ENCODE measurements at places on chromosomes 7 and 10.
A peak's percentile ranks its signal among the peaks of the same experiment; 100 is the strongest.

DNA sequence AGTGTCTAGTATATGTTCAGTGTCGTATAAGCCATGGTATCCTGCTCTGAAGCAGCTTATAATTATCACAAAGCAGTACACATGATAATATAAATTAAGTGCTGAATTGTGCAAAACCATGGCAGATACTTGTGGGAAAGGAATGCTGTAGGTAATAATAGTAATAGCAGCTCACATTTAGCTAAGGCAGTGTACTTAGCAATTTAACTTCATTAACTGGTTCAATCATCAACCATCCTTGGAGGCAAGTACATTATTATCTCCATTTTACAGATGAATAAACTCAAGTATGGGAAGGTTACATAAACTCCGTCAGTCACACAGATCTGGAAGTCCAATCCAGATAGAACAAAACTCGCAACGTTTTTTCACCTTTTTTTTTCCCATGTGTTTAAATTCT, 21.6 kb upstream of the RNF148 start:
- no peak for DNase-seq

DNA sequence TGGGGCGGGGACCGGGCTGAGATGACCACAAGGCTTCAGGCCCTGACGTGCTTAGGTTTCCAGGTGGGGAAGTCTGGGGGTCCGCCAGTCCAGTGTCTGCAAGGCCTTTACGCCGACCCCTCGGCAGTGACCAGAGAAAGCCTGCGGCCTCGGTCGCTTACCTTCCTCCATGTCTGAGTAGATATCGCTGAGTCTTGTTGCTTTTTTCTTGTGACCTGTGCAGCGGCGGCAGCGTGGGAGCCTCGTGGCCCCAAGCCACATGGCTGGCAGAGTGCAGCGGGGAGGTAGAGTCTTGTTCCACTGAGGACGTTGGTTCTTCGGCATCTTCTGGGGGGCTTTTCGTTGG, 329 bp downstream of the NOLC1 start:
- DNase-seq = no peak

GRCh38 chr7:114021135-114021534, 102.3 kb upstream of the PPP1R3A start:
- DNase-seq = no peak

DNA sequence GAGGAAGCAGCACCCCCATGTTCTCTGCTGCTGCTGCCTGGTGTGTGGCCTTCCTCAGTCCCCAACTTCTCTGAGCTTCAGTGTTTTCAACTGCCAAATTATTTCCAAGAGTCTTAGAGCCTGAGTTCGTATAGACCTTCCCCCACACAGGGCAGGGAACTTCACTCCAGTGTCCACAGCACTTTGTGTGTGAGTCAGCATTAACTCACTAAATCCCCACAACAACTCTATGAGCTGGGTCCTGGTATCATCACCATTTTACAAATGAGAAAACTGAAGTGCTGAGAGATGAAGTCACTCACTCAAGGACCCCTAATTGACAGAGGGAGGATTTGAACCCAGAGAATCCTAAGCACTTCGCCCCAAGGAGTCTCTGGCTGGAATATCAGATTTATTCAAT, 48.3 kb downstream of the ADCYAP1R1 start:
- no peak for DNase-seq

- DNase-seq = no peak
Observed at GRCh38 chr7:44194069-44194468, 4.8 kb upstream of the GCK start.

DNA sequence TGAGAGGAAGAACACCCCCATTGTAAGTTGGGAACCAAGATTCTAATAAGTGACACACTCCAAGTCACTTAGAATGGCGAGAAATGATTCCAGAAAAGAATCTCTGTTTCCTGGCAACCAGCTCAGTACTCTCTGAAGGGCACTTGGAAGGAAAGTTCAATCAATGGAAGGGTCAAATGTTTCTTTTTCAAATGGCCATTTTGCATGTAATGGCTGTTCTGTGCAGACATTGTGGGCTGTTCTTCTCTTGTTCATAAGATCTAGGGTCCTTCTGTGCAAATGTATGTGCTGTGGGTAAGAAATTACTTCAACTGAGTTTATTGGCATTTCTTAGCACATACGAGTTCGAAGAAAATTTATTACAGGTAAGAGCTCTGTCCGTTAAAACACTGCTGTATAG, 145.3 kb downstream of the EVX1 start:
- DNase-seq = no peak

DNA sequence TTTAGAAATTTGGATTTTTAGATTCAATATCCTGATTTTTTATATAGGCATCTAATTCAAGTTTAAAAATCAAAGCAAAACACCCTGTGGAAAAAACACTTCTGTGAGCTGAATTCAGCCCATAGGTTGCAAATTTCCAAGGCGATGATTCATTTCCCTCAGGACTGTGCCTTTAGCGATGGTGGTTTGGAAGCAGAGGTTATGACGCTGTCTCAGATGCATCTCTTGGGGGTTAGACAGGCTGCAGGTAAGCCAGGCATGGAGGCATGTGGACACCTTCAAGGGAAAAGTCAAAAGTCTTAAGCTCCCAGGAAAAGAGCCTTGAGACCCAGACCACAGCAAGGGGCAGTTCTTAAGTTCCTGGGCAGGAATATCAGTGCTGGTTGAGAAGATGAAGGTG, 9.5 kb upstream of the FRA10AC1 start:
- no peak for DNase-seq

DNA sequence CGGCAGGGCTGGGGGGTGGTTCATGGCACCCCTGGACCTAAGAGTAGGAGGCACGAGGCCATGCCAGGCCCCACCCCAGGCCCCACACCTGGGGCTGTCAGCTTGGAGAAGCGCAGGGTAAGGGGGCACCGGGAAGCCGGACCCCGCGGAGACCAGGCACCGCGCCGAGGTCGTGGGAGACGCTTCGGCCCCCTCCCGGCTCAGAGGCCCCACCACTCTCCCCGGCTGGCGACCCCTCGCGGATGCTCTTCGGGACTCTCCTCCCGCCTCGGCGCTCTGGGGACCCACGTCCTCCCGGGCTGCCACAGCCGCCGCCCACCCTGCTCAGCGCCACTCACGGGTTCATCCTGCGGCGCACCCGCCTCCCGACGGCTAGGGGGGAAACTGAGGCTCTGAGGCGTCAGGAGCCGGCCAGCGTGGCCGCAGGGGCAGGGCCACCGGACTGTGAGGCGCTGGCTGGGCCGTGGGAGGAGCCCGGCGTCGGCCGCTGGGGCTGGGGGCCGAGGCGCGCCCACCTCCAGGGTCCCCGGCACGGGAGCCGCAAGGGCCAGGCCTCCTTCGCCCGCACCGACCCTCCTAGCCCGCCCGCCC, 25.9 kb downstream of the PDGFA start:
- no peak for DNase-seq

- no peak for DNase-seq
Observed at GRCh38 chr10:82477776-82478175, 602.8 kb downstream of the NRG3 start.

DNA sequence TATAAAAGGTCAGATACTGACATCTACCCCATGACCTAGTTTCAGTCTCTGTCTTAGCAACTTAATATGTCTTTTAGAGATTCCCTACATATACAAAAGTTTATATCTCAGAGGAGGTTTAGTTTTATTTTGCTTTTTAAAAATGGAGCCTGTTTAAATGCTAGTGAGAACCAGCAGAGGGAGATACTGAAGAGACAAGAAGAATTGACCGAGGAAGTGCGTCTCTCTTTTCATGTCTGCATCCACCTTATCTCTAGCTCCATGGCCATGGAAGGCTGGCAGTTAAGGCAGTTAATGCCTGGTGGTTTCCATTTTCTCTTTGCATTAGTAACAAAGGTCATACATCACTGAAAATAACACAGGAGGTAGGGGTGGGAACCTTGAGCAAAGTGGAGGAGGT, 10.7 kb downstream of the SUV39H2 start:
- DNase-seq = no peak

GRCh38 chr7:47516985-47517600, 64.8 kb downstream of the TNS3 start:
- DNase-seq = no peak

- DNase-seq = peak; percentile 17
Observed at GRCh38 chr7:28078036-28078901, 102.3 kb downstream of the JAZF1 start.

GRCh38 chr10:80196270-80196949, 8.9 kb downstream of the ANXA11 start:
- DNase-seq = no peak

DNA sequence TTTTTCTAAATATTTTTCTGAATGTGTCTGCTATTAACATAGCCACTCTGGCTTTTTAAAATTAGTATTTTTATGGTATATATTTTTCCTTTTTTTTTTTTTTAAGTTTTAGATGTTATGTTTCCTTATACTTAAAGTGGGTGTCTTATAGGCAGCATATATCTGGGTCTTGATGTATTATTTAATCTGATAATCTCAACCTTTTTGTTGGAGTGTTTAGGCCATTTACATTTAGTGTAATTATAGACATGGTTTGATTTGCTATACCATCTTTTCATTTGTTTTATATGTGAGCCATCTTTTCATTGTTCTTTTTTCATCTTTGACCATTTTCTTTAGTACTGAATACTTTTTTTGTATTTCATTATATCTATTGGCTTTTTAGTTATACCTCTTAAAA, 45.0 kb downstream of the TRUB1 start:
- no peak for DNase-seq

GRCh38 chr10:25745976-25746375, 188.1 kb upstream of the MYO3A start:
- DNase-seq = no peak

- peak; percentile 20 for DNase-seq
Observed at GRCh38 chr10:31759124-31759798, 169.4 kb downstream of the ARHGAP12 start.

DNA sequence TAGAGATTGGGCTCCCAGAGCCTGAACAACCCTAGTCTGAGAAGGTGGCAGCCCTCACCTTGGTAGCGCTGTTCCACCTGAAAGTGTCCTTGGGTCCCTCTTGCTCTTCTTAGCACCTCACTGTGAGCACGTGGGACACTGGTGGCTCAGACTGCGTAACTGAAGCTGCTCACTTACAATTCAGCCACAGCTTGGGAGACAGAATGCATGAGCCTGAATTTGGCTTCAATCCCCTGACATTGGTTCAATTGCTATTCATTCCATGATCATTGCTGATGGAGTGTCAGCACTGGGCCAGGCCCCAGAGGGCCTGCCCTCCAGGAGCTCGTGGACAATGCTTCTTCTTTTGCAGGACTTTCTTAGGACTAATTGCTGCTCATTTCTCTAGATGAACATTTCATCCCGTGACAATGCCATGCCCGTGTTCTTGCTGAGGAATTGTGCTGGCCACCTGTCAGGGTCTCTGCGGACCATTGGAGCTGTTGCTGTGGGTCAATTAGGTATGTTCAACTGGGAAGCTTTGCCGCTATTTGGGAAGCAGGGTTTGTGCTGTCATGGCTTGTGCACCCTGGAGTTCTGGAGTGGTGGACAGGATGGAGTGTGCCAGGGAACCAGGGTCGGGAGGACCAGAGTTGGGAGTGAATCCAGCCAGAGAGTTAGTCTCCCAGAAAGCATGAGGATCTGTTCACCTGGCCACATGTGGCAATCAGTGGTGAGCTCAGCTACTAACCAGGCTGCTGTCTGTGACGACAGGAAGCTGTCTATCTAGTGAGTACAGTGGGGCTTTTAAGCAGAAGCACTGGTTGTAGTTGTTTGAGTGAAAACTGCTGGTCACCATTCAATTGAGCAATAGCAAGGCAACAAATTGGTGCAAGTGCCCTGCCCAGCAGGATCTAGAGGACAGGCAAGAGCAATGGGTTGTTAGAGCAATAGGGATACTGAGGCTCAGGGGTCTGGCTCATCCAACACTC, 105.1 kb downstream of the WDFY4 start:
- DNase-seq = no peak

- no peak for DNase-seq
Observed at GRCh38 chr7:112001091-112001826, 204.9 kb downstream of the DOCK4 start.

DNA sequence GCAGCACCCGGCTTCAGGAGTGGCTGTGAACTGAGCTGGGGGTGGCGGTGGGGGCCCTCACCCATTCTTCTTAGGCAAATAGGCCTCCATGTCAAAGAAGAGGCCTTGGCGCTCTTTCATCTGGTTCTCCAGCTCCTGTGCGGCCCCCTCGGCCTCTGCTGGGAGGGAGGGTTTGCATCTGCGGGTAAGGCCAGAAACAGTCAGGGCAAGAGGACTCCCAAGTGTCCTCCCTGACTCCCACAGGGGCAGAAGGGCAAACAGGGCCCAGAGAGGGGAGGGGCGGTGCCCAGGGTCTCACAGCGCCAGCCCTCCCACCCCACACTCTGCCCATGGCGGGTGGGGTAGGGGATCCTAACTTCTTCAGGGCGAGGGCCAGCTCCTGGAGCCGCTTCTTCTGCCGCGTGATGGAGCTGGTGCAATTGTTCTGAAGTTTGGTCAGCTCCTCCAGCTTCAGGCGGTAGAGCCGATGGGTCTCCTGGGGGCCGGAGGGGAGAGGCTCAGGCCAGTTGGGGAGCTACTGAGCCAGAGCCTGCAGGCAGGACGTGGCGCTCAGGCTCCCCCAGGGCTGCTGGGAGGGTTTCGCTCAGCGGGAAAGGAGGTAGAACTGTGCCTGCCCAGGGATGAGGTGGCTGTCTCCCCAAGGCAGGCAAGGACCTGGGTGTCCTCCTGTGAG, 2.2 kb downstream of the TMEM120A start:
- no peak for DNase-seq

GRCh38 chr7:149887311-149887710, 13.5 kb downstream of the ATP6V0E2 start:
- DNase-seq = no peak

GRCh38 chr10:17669185-17669872, 25.4 kb downstream of the STAM start:
- no peak for DNase-seq

DNA sequence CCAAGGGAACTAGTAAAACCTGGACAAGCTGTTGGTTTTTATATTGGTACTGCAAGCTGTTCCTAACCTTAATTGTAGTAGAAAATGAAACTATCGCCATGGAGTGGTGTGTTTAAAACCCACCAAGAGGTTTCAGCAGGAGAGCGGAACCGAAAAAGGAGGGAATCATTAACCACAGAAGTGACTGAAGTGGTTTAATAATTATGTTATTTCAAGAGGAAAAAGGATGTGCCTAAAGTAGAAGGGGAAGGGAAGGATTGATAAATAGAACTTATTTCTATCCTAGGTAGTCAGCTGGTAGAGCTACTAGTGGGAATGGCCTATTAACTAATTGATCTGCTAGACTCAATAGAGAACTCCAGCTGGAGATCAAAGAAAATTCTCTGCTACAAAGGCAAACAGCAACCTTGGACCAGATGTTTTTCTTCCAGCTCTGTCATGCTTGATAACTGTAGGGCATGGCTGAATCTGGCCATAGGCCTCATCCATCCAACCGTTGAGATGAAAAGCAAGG, 91.8 kb downstream of the BAMBI start:
- DNase-seq = no peak
